ENCODE measurements at places on chromosomes 3 and 15.

DNA sequence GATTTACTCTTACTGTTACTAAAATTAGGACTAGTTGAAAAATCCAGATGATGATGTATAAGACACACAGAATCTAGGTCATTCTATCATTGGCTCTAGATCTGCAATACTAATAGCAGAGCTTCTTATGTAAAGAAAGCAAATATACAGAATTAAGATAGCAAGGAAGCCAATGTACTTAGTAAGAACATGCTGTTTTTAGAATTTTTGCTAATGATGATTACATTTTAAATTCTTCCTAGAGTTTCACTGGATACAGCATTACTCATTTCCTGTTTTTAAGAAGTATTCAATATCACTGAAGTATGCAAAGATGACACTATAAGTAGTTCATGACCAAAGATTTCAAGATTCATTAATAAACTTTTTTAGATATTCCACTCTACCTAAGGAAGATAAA is 60.7 kb downstream of the CFAP20DC start:
- no peak for DNase-seq

- no peak for DNase-seq
These were observed 51.7 kb downstream of the WDR49 start for GRCh38 chr3:167602041-167602440.

- peak; percentile 10 for DNase-seq
These were observed 41.3 kb downstream of the ANKRD28 start for GRCh38 chr3:15756505-15756904.

DNA sequence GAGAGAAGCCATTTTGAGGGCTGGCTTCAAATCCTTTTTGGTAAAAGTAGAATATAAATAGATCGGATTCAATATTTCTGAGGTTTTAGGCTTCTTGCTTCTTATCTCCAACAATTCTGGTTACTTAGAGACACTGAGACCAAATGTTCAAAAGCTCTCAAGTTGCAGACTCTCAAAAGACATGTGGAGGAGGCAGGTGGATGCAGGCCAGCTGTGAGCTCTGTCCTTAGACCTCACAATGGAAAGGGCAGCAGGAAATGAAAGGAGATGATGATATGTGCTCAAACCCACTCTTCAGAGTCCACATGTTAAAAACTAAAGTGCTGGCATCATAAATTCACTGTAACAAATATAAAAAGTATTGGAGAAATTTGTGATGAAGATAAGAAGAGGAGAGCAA is 424.9 kb upstream of the ALCAM start:
- DNase-seq: no peak

DNA sequence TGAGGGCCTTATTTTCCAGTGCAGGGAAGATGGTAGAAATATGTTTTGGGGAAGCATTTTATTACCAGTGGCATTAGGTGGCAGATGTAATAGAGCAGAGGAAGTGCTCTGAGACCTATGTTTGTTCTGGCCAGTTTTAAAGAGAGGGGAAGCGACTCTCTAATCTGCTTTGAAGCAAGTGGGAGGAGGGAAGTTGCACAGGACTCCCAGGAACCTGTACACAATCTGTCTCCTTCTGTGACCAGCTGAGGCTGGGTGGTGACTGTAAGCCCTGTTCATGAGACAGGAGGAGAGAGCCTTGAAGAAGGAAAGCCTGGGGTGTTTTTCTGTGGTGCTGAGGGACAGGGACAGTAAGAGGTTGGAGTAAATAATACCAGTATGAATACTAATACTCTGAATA is 60.5 kb downstream of the LPP start:
- peak; percentile 42 for DNase-seq

- no peak for DNase-seq
These were observed 35.0 kb upstream of the VPS8 start for GRCh38 chr3:184776916-184777315.

- no peak for DNase-seq
These were observed 40.2 kb downstream of the METTL6 start for GRCh38 chr3:15387171-15387581.

DNA sequence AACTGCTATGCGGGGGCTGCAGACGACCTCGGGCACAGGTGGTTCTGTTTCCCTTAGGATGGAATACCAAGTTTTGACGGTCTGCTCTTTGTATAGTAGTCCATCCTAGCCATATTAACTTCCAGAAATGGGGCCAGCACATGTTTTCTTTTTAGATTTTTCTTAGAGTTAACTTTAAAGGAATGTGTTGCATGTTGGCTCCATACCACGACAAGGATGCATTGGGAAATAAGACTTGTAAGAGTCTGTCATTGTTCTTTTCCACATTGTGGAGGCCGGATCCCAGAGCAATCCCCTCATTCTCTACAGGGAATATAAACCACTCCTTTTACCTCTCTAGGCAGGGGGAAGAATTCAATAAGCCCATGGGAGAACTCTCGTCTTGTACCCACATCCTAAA is 87.1 kb upstream of the PLSCR4 start:
- no peak for DNase-seq

GRCh38 chr3:46665763-46666452 is 27.6 kb downstream of the ALS2CL start:
- DNase-seq: no peak
